Lung (tissue), 17 donors: ENCODE measurements at places on chromosomes 5 and 9.

DNA sequence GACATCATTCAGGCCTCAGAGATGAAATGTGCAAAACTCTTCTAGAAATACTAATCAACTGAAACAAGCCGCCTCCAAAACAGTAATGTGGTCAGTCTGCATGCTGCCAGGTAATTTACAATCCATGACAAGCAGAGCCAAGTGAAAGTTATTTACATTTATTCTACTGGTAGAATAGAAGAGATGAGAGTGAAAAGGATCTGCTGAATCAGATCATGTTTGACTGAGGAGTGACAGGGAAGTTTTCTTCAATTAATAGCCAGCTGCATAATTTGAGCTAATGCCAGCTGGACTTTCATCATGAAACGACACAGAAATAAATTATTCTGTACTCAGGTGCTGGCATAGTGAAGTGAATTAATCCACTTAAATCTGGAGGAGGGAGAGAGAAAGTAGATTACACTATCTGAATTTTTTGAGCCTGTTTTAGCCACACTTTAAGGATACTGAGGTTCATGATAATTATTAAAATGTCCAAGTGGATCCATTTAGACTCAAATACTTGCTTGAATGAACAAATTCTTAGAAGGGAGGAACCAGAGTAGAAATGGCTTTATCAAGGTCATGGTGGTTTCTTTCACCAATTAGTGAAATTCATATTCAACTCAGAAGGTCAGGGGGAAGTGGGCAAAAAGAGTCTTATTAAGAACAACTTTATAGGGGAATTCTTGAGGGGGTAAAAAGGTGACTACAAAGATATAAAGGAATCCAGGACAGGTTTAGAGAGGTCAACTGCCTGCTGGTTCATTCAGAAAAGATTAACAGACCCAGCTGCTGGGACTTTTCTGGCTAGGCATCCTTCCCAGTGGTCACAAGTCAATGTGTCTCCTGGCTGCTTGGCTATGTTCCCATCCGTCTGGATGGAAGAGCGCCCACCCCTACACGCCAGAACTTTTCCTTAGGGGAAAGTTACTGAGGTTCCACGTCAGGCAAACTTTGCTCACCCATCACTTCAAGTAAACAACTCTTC, 350.4 kb downstream of the PDE4D start:
- peak; percentile 83 for DNase-seq

DNA sequence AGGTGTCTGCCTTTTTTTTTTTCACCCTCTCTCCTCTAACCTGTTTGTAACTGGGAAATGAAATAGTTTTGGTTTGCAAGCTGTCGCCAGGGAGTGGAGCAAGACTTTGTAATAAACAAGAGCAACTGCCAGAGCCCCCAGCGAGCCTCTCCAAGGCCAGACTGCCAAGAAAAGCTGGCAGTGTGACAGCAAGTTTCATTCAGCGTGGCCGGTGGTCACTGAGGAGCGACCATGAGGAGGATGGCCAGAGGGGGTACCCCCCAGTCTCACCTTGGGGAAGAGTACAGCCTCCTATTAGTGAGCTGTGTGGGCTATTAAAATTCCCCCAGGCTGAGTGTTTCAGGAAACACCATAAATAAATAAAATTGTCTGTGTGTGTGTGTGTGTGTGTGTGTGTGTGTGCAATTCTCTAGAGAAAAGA, 49.9 kb downstream of the ZFAND5 start:
- DNase-seq, result peak; percentile 91

DNA sequence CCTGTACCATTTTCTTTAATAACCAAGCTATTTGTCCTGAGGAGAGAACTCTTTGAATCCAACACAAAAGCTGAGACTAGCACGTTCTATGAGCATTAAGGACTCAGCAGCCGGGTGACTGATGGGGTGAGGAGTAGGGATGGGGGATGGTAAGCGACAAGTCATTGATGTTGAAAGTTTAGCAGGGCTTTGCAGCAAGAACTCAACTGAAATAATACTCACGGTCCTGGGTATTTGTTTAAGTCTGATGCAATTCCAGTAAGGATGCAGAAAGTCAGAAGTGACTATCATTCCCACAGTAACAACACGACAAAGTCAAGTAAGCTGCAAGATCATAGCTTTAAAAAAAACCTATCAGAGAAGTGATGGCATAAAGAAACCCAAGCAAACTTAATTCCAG, 131.1 kb downstream of the ACTL7B start:
- DNase-seq, result peak; percentile 47

DNA sequence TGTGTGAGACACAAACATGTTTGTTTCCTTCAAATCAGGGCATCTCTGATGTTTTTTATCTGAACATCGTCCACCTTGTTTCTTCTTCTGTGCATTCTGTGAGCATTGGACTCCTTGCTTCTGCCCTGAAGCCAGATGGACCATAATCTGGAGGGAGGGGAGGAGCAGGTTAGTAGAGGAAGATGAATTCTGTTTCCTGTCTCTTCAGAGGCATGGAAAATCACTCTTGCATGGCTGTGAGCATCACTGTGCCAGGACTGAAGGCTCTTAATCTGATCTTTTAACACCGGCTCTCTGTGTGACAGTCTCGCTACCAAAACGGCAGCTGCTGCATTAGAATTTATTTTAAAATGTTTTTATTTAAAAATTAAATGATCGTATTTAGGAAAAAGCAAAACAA, 43.3 kb downstream of the TLE4 start:
- DNase-seq, result no peak

DNA sequence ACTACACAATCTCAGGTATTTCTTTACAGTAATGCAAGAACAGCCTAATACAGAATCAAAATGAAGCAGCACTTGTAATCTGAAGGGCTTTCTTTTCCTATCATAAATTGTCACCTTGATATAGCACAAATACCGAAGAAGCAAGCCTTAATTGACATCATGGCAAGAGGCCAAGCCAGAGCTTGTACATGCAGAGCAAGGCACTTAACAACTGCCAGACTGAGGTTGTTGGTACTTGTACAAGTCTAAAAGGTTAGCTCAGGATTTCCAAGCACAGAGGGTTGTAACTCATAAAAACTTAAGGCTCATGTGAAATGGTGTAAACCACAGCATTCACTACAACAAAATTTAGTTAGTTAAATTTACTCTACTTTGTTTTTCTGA, 158.8 kb upstream of the SPEF2 start:
- peak; percentile 80 for DNase-seq

DNA sequence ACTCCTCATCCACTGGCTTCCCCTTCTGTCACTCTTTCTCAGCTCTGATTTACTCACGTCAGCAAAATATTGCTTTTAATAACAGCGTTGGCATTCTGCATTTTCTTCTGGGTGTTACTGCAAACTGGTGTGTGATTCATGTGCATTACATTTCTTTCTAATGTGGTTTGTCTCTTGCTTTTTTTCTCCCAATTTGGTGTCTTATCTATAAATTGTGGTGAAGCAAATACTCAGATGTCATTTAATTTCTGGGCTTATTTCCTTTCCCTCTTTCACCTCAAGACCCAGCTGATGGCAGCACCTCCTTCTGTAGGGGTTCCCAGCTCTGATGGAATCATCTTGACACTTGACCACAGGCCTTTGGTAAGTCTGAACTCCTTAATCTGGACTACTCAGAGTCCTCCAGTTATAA, 180.7 kb upstream of the ZNF618 start:
- DNase-seq, result no peak

GRCh38 chr5:91183743-91184142, 199.4 kb downstream of the ARRDC3 start:
- no peak for DNase-seq

- no peak for DNase-seq
These were observed 7.7 kb downstream of the ICE1 start for GRCh38 chr5:5430136-5430535.

GRCh38 chr5:88459971-88460370, 191.3 kb upstream of the TMEM161B start:
- DNase-seq, result no peak

GRCh38 chr9:27427272-27427643, 96.8 kb upstream of the IFNK start:
- no peak for DNase-seq

DNA sequence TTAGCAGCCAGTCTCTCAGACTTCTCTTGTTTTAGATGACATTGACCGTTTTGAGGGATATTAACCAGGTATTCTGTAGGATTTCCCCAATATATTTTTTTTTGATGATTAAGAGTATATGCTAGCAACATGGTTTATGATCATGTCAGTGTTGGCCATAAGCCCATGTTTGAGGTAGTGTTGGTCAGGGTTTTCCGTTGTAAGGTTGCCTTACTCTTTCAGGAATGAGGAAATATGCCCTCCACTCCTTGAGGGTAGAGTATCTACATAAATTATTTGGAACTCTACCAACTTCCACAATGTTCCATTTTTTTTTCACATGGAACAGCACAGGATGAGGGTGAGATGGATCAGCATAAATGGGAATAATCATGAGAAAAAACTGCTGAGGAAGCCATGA, 188.4 kb upstream of the PRDM9 start:
- DNase-seq, result no peak

DNA sequence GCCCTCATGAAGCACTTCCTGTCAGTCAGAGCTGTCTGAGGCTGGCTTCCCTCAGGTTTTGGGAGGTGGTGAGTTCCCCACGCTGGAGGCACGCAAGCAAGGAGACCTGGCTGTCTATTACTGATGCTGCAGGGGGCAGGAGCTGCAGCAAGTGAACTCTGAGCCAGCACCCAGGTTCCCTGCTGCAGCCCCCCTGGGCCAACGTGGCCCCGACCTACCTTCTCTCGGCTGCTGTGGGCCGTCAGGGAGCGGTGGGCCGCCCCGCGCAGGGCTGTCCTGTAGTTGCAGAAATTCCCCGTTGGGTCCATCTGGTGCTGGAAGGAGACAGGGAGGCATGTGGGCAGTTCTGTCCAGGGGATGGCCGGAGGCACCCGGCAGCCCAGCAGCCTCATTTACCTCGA, 46.8 kb upstream of the RNF130 start:
- DNase-seq, result no peak

- DNase-seq, result peak; percentile 87
These were observed 77.4 kb upstream of the MAST4 start for GRCh38 chr5:66518753-66519152.

DNA sequence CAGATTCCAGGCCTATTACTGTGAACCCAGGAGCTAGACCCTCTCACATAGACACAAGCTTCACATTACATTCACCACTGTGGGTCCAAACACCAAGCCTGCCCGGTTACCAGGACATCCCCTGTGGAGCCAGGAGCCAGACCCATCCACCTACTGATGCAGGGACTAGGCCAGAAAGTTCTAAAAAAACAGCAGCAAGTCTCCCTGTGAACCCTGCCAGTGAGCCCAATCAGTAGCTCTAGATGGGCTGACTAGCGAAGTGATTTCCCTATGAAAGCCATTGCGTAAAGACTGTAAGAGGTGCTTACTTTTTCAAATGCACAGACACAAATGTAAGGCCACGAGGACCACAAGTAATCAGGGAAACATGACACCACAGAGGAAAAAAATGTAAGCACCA, 352.3 kb downstream of the TMEM161B start:
- no peak for DNase-seq

DNA sequence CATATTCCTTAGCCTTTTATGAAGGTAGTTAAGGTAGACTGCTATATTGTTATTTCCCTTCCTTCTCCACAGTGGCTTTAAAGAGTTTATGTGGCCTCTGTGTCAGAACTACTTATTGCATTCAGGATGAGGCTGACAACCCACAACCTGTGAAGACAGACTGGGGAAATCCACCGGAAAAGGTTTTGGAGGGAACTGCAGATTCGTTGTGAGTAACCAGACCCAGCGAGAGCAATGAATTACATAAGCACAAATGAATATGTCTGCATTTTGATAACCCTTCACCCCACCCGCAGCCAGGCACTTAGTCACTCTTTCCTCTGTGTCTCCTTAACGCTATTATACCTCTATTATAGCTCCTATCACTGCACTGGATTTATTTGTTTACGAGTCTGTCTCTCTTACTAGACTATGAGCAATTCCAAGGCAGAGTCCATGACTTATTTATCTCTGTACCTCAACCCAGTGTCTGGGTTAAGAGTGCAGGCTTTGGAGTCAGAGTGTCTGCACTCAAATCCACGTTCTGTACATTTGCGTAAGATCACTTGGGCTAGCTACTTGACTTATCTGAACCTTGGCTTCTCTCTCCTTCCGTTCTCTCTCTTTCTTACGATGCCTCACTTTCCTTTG, 19.2 kb downstream of the KCTD16 start:
- no peak for DNase-seq

DNA sequence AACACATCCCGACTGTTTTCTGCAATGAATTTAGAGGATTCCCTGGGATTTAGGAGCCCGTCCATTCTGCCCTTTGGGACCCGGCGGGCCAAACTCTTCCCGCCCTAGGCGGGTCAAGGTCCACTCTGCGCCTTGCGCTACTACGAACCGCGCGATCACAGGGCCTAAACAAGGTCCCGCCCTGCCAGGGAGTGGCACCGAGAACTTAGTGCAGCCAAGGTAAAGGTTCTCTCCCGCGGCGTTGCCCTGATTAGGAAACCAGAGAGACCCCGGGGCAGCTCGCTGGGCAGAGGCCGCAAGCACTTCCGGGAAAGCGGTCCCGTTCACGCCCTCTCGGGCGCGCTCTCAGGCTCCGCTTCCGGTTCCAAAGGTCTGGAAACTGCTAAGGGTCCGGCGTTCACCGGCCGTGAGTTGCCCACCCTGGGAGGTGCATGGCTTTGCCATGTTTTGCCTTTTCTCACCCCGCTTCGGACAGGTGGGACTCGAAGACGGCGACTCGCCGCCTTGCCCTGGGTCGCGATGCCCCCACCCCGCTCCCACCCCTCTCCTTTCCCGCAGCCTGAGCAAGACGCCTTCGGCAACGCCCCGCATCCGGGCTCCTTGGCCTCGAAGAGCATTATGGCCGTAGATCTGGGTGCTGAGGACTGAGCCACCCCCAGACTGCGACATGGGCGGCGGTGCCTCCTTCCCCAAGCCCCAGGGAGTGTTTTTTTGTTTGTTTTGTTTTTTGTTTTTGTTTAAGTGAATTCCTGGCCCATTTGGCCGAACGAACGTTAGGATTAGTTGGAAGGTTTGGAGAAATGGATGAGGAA, 23.4 kb downstream of the HNRNPK start:
- DNase-seq, result peak; percentile 88

DNA sequence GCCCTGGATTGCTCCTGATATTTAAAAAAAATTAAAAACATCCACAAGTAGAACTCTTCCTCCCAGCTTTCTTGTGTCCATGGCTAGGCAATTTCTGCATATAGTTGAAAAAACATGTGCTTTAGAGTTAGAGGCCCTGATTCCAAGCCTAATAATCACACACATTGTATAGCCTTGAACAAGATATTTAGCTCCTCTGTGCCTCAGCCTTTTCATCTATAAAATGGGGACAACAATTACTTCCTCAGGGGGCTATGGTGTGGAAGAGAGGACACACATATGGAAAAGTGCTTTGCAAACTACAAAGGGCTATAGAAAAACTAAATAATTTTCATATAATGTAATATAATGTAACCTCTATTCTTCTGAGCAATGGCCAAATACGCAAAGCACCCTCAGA, 23.0 kb upstream of the CDK5RAP2 start:
- DNase-seq, result no peak

DNA sequence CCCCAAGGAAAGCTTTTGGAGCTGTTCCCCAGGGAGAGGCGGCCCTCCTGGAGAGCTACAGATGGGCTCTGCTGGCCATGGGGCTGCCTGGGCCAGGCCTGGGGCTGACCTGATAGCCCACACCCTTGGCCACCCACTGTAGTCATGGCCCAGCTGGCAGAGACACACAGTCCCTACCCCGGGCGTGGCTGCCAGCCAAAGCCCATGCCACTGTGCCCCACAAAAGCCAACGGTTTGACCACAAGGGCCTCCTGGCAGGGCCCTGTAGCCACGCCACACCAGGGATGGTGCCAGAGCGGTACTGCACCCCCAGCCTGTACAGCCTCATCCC, 15.2 kb downstream of the NACC2 start:
- no peak for DNase-seq
